ENCODE measurements at places on chromosomes 2 and 18. TPM values are rescaled to one million over a fixed set of nuclear protein-coding genes. Genes with fewer than 3 reads are reported as not detected.

DNA sequence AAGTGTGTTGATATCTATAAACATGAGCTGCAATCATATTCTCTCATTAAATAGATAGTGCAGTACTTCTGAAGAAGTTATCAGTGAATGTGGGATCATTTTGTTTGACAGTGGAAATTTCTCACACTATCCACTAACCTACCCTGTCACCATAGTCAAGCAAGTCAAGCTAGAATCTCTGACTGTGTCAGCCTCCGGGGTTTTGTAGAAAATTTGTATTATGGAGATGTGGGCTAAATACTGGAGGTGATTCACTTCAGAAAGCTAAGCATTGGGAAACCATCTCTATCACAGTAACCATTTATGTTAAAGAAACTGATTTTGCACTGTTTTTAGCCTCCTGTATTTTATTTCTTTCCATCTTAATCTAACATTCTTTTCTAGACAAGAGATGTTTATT, 126.6 kb upstream of the CREB1 start:
- DNase-seq: no peak

GRCh38 chr2:105243961-105244360, 2.4 kb downstream of the GPR45 start:
- DNase-seq: no peak

GRCh38 chr2:65071499-65072180, 15.4 kb downstream of the CEP68 start:
- no peak for DNase-seq

GRCh38 chr2:217717646-217718045, 285.1 kb downstream of the TNS1 start:
- DNase-seq: no peak

Gene HRH4
- 2.0 TPM for total RNA-seq

DNA sequence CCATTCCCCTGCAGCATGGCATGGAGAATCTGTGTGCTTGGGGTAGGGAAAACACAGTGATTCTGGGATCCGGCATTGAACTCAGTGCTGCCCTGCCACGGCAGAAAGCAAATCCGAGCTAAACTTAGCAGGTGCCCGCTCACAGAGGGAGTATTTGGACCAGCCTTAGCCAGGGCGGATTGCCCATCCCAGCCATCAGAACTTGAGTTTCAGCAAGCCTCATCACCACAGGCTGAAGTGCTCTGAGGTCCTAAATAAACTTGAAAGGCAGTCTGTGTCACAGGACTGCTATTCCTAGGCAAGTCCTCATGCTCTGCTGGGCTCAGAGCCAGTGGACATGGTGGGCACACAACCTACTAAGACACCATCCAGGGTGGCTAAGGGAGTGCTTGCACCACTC, 86.2 kb upstream of the YPEL5 start:
- DNase-seq: no peak

All from lower lobe of right lung (tissue), 2 donors.